ENCODE measurements at places on chromosomes 3 and 15.

DNA sequence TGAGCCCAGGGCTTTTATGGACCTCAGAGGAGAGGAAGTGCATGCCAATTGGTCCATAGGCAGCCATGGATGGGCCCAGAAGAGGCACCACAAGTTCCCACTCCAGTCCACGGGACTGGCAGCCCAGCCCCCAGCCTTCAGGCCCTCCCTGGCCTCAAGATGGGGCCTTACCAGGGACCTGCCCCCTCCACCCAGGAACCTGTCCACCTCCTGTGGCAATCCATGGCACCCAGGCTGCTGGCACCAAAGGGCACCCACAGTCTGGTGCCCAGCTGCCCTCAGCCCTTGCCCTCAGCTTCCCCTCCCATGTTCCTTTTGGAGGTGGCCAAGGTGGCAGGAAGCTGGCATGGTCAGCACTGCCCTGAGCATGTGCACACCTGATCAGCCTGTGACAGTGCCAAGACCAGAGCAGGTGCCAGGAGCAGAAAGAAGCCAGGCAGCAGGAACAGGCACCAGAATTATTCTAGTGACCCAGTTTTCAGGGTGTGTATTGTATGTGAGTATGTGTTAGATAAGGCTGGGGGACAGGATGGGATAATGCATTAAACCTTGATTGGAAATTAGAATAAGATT lies 415.0 kb downstream of the NTRK3 start:
- DNase-seq, result no peak

DNA sequence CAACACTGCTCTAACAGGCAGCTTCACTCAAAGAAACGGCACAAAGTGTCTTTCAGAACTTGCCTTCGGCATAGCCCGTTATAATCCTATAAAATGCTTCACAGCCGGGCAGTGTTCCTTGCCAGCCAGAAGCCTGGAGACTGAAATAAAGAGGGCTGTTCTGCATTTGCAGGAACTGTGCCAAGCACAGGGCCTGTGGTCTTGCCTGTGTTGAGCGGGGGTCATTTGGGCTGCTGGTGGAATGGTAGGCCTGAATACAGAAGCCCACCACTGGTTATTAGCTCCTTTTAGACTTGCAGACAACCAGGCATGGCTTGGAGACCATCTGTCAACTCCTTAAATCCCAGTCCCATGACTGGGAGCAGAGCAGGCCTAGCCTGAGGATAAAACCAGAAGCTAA lies 4.7 kb upstream of the ARHGEF3 start:
- no peak for DNase-seq

DNA sequence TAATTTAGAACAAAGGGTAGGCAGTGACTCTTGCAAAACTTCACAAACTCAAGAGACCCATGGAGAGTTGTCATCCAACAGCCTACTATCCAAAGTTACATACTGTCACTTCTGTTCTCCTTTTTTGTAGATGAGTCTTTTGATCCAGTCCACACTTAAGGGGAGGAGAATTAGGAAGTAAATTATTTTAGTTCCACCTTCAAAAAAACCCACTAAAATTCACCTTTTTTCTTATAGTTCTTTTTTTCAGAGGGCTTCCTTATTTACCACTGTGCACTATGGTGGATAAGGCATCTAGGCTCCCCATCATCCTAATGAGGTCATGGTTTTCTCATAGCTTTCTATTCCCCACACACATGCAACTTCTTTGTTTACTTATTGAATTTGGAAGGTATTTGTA lies 8.6 kb upstream of the TCAIM start:
- DNase-seq, result no peak

DNA sequence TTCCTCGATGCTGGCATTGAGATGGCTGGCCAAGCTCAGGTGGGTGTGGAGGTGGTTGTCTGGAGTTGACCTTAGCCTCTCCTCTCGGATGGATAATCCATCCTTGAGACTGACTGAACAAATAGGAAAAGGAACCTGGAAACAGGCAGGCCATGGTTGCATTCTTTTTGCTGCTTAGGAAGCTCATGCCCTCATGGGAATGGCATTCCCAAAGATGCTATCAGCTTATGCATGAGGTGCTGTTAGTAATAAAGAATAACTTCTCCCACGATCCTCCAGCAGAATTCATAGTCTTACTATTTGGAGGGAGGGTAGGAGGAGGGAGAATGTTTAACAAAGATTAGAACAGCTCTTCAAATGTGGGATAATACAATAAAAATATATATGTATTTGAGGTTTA lies 303.0 kb upstream of the TPM1 start:
- DNase-seq, result no peak

DNA sequence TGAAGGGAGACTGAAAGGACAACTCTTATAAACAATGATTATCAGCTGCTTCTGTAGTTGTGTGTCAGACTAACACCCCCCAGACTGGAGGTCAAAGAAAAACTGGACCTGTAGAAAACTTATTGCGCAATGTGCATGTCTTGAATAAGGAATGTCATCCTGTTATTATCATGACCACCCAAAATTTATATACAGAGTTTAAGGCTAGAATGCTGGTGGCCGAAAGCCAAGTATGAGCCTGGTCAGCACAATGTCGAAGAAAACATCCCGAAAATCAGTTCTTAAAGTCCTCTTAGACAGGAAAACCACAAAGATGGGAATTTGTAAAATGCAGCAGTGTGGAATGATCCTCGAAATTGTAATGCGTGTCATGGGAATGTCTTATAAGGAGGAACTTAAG lies 29.3 kb downstream of the RFTN1 start:
- DNase-seq, result no peak

GRCh38 chr3:107987036-107987939 lies 103.5 kb downstream of the CD47 start:
- peak; percentile 48 for DNase-seq

- DNase-seq, result no peak
Observed at GRCh38 chr3:149321136-149321535, 12.3 kb downstream of the TM4SF18 start.

- DNase-seq, result no peak
Observed at GRCh38 chr15:78565951-78566774, 843 bp downstream of the CHRNA5 start.

- peak; percentile 78 for DNase-seq
Observed at GRCh38 chr15:40115670-40116093, 7.0 kb upstream of the BMF start.

DNA sequence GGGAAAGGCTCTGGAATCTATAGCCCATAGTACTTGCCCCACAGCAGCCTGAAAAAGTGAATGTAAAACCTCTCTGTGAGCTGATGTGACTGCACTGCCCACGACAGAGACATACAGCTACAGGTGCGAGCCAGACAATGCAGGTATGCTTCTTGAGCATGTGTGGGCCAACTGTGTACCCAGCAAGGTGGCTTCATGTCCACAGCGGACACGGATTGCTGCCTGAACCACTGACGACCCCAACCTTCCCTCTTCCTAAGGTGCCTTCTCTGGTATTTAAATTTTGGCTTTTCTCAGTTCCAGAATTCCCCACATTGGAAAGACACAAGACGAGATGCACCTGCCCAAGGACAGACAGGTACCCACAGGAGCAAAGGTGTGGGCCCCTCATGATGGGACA lies 65.8 kb downstream of the SCN5A start:
- DNase-seq, result no peak

DNA sequence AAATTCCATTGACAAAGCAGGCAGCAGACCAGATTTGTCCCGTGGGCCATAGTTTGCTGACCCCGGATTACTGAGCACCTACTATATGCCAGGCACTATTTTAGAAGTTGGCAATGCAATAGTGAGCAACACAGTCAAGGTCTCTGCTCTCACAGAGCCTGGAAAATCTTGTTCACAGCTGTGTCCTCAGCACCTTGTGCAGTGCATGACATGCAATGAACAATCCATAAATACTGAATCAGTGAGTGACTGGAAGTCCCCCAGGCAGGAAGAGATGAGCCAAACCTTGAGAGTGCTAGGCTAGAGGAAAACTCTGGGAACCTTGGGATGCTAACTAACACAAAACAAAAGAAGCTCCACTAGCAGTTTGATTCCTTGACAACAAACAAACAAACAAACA lies 14.4 kb downstream of the TM4SF1 start:
- DNase-seq, result no peak

GRCh38 chr15:94970096-94970495 lies 738.7 kb downstream of the MCTP2 start:
- no peak for DNase-seq

DNA sequence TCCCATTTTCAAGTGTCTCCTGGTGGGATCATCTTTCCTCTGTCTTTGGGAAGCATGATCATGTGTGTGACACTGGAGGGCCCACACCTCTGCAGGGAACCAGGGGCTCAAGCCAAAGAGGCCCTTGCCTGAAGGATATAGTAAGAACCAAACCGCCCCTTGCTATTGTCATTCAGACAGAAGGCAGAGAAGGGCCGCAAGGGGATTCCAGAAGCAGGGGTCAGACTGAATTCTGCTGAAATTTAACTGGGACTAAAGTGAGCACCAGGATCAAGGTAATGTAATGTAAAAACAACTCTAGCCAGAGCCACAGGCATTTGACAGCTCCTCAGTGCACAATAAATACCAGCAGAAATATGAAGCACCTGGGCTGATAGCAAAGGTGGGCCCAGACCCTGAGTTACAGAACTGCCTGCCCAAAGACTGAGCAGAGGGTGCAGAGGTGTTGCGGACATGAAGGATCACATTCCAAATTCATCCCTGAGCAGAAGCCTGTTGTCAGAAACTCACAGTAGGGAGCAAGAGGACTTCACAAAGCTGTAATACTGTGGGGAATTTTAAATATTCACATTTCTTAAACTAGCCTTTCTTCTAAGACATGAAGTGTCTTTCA lies 46.0 kb upstream of the RASGRF1 start:
- DNase-seq, result no peak

GRCh38 chr3:152754303-152754702 lies 80.6 kb upstream of the P2RY1 start:
- no peak for DNase-seq

GRCh38 chr3:50233176-50233575 lies 2.8 kb upstream of the GNAI2 start:
- DNase-seq, result no peak

- no peak for DNase-seq
Observed at GRCh38 chr3:49869525-49870126, at the start of gene CAMKV. TSS of gene CAMKV (minus strand) at chr3:49869906. CDS start at chr3:49862388, 7,518 bp downstream.
